ENCODE measurements at places on chromosomes 16 and 17.

DNA sequence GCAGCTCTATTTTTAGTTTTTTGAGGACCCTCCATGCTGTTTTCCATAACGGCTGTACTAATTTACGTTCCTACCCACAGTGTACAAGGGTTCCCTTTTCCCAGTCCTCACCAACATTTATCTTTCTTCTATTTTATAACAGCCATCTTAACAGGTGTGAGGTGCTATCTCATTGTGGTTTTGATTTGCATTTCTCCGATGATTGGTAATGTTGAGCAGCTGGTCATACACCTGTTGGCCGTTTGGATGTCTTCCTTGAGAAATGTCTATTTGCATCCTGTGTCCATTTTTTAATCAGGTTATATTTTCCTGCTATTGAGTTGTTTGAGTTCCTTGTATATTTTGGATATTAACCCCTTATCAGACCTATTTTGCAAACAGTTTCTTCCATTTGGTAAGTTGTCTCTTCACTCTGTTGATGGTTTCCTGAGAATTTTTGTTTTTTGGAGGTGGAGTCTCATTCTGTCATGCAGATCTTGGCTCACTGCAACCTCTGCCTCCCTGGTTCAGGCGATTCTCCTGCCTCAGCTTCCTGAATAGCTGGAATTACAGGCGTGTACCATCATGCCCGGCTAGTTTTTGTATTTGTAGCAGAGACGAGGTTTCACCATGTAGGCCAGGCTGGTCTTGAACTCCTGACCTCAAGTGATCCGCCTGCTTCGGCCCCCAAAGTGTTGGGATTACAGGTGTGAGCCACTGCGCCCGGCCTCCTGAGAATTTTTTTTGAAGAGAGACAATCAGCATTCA, 279.6 kb downstream of the SNX29 start:
- DNase-seq = no peak

- DNase-seq = no peak
Observed at GRCh38 chr17:74353446-74354060, 8.1 kb downstream of the BTBD17 start.

- DNase-seq = no peak
Observed at GRCh38 chr16:53078765-53079485, 24.1 kb downstream of the CHD9 start.

- no peak for DNase-seq
Observed at GRCh38 chr17:32928586-32929535, 908 bp downstream of the TMEM98 start.

GRCh38 chr16:57743458-57743857, 7.9 kb downstream of the KATNB1 start:
- no peak for DNase-seq

- DNase-seq = no peak
Observed at GRCh38 chr17:3691617-3692067, 4.3 kb downstream of the P2RX5 start.

GRCh38 chr16:76926595-76926994, 264.4 kb upstream of the MON1B start:
- no peak for DNase-seq

- no peak for DNase-seq
Observed at GRCh38 chr16:78288888-78289287, 189.4 kb downstream of the WWOX start.

DNA sequence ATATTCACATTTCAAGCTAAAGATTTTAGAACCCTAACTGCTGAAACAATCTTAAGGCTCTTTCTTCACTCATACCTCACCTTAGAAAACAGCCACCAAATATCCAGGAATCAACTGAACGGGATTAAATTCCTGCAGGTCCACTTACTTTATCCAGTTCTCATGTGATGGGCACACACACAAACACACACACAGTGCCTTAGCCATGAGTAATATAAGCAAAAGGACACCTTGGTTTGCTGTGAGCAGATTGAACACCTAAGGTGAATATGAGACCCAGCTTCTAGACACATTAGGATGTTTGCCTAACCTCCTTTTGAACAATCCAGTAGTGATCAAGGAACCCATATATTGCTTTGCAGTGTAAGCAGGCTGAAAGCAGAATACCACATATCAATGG, 81.5 kb downstream of the TUBD1 start:
- DNase-seq = no peak

DNA sequence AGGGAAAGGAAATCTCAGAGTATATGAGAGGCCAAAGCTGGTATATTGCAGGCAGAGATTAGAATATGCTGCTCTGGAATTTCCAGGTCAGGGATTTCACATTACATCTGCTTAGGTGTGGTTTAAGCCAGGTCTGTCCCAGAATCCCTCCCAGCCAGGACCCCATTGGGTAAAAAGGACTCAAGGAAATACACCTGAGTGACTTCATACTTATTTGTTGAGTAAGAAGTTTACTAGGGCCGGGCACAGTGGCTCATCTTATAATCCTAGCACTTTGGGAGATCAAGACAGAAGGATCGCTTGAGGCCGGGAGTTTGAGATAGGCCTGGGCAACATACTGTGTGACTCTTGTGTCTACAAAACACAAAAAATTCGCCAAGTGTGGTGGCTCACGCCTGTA, 7.2 kb downstream of the PIPOX start:
- DNase-seq = no peak

DNA sequence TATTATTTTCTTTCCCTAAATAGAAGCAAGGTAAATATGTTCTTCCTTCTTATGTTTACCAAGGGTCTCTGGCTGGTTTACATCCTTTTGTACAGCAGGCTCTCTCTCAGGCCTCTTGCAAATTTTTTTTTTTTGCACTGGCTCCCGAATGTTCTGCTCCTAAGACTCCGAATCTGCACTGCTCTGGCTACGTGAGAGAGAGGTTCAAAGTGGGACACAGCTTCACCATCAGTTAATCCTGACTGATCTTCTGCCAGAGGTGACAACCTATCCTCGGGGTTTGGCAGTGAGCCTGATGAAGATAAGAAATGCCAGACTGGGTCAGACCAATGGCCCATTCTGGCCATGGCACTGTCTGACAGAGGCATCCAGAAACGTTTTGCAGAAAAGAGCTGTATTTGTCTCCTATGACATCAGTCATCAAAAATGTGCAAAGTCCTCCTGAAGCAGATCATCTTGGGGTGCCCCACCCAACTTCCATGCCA, 136.9 kb downstream of the GRIN2A start:
- DNase-seq = no peak

GRCh38 chr17:19003543-19004420, 782 bp downstream of the FAM83G start:
- peak; percentile 55 for DNase-seq
